Spleen (tissue), 13 donors: ENCODE measurements at places on chromosomes 1 and 21.

- no peak for DNase-seq
Measured at GRCh38 chr1:10973552-10973951, 38.9 kb upstream of the TARDBP start.

GRCh38 chr1:41464885-41465284 is 19.6 kb downstream of the EDN2 start:
- no peak for DNase-seq

DNA sequence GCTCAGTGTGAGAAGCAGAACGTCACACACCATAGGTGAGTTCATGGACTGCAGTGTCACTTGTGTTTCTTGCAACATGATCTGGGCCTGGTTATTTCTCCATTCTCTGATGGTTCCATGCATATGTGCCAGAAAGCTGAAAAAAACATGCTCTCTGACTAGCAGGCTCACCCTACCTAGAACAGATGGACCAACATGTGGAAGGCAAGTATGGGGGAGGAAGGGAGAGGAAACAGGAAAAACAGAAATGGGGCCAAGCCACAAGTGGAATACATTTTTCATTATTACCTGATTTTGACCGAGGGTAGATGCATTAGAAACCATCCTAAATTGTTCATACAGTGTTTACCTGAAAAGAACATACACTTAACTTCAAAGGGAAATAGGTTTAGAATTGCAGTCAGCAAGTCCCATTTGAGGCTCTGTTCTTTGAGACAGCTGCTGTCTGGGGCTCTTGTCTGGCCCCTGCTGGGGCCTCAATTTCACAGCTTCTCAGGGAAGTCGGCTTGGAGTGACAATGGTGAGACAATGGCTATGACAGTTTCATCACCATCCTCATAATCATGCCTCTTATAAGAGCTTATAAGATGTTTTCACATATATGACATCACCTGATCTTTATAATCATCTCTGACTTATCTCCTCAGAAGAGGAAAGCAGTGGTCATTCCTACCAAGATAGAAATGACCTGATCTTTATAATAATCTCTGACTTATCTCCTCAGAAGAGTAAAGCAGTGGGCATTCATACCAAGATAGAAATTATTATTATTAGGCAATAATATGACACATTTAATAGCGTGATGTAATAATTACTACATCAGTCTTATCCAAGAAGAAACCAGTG is 327.3 kb downstream of the SIPA1L2 start:
- no peak for DNase-seq

DNA sequence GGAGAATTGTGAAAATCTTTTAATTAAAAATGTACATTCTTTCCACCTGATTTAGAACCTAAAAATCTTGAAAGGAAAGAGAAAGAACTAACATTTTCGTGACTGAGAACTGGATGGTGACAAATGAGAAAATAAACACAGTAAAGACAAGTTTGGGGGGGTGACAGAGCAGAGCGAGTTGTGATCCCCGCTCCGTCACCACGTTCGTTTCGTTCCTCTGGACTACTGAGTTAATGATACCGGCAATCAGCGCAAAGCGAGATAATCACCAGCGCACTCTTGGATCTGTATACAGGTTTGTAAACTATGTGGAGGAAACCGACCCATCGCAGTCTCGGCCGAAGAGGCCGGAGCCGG is 31.2 kb upstream of the CFAP126 start:
- DNase-seq = no peak
